Right hindlimb (tissue), 1 donor: ENCODE measurements at places on chromosomes 2 and 18.

DNA sequence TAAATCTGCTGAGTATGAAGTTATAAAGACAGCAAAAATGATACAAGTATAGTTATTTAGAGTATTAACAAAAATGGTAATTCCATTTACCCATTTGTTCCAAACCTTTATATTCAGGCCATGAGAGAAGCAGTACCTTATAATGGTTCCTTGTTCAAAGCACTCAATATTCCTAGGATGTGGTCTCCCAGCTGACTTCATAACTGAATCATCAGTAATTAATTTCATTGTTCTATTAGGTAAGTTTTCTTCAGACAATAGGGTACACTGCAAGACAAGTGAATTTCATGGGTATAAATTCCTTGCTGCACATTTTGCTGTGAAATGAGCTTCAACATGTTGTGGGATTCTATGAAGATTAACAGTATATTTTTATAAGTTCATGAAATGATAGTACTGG is 550.8 kb upstream of the ZEB2 start:
- no peak for DNase-seq

DNA sequence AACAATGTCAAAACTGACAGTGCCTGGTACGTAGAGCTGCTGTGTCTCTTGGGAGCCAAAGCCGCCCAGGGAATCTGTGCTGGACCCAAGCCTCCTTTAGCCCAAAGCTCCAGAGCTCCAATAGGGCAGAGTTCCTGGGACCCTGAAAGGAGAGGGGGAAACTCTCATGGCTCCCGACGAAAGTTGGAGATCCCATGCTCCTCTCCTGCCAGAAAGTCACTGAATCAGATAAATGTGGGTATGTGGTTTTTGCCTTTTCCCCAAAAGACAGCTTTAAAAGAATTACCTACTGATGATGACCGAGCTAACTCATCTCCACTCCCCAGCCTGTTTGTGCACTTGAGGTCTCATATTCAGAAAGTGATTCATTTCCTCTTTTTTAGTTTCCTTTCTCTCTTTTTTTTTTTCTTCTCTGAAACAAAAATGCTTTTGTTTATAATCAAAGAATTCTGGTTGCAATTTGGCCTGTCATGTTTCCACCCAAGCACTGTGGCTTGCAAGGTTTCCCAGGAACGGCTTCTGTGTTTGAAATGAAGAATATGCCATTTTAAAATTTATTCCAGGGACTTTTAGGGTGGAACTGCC is 14.1 kb upstream of the PMAIP1 start:
- no peak for DNase-seq

DNA sequence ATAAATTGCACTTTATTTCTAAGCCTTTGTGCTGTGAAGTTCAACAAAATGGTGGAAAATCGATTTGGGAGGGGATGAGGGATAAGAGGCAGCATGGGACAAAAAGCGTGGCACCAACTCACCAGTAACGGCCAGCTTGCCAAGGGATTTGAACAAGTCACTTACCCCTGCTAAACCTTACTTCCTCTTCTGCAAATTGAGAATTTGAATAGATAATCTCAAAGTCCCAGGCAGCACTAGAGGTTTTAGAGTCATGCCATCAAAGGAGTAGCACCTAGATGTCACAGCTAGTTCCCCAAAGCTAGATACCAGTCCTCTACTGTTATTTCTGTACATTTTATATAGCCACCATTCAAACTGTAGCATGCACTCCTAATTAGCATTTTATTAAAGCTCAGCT is 83.7 kb upstream of the VRK2 start:
- no peak for DNase-seq

DNA sequence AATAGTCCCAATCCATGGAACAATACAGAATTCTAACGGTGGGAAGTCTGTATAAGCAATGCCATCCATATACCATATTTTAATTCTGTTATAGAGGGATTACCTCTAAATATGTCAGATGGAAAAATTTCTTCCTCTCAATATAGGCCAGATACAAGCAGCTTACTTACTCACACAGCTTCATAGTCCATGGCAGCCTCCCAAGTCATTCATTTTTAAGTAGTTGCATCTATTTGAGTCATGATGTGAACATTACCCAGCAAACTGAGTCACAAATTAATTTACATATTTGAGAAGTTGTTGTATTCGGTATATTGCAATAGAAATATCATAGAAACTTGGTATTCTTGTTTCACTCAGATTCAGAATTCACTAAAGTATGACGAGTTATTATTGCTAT is 20.3 kb downstream of the TBR1 start:
- DNase-seq = no peak

DNA sequence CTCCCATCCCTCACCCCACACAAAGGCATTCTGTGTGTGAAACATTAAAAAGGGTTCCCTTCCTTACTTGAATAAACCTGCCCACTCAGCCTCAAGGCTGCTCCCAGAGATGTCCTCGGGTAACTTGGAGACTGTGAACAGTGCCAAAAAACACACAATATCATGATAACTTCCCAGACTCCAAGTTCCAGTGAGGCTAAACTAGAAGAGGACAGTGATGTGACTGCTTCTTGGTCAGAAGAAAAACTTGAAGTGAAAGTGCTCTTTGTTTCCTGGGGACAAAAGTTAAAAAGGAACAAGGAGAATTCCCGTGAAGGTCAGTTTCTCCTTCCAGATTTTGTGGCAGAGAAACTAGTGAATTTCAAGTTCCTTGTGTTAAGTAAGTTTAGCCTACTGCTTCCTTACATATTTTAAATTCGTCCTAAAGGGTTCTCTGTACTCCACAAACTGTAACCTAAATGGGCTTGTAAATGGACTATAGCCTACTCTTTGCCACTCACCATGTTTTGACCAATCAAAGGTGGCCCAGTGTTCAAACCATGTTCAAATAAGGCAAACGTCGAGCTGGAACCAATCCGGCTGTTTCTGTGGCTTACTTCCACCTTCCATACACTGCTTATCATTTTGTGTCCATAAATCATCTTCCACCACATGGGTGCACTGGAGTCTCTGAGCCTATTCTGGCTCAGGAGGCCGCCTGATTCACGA is 20.4 kb downstream of the TPRKB start:
- no peak for DNase-seq

DNA sequence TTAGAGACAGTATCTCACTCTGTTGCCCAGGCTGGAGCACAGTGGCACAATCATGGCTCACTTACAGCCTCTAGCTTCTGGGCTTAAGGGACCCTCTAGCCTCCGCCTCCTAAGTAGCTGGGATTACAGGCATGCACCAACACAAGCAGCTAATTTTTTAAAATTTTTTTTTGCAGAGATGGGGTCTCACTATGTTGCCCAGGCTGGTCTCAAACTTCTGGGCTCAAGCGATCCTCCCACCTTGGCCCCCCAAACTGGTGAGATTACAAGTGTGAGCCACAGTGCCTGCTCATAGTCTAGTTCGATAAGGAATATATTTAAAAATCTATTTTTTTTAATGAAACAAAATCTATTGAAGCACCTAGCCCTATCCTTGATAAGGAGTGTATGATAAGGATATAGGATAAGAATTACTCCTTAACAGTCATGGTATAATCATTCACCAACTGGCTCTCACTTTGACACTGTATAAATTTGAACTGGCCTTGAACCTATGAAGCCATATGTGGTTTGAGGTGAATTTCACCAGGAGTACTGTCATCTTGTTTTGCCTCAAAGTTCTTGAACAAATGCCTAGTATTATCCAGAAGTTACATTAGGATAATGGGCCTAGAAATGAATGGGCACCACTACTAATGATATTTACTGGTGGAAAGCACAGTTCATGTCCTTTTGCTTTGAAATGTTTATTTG is 71.1 kb downstream of the EXOC6B start:
- no peak for DNase-seq

- peak; percentile 54 for DNase-seq
Observed at GRCh38 chr2:15561574-15562344, 625 bp upstream of the NBAS start.

GRCh38 chr2:33086400-33087015 is 139.8 kb downstream of the LTBP1 start:
- no peak for DNase-seq

- DNase-seq = no peak
Observed at GRCh38 chr2:111951486-111951885, 53.1 kb downstream of the MERTK start.

DNA sequence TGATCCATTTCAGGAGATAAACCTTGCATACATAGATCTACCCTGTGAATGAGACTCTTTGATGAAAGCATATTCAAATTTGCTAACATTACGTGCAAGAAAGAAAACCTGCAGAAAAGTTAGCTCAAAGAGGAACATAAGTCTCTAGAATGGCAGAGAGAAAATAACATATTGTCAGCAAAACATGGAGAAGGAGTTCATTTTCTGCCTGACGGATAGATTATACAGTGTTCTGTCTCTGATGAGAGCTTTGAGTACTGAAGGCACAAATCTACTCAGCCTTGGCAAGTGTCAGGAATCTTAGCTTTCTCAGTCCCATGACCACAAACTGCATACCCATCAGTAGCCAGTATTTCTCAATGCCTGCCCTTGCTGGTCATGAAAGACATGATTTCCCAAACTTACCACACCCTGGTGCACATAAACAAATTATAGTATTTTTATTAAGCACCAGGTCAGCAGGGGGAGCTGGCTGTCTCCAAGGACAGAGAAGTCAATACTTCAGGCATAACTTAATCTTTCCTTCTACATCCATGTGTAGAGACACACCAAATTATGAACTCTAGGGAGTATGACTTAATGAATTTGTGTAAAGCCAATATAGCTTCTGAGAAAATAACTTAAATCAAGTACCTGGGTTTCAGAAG is 401.2 kb upstream of the SOX11 start:
- DNase-seq = peak; percentile 27

DNA sequence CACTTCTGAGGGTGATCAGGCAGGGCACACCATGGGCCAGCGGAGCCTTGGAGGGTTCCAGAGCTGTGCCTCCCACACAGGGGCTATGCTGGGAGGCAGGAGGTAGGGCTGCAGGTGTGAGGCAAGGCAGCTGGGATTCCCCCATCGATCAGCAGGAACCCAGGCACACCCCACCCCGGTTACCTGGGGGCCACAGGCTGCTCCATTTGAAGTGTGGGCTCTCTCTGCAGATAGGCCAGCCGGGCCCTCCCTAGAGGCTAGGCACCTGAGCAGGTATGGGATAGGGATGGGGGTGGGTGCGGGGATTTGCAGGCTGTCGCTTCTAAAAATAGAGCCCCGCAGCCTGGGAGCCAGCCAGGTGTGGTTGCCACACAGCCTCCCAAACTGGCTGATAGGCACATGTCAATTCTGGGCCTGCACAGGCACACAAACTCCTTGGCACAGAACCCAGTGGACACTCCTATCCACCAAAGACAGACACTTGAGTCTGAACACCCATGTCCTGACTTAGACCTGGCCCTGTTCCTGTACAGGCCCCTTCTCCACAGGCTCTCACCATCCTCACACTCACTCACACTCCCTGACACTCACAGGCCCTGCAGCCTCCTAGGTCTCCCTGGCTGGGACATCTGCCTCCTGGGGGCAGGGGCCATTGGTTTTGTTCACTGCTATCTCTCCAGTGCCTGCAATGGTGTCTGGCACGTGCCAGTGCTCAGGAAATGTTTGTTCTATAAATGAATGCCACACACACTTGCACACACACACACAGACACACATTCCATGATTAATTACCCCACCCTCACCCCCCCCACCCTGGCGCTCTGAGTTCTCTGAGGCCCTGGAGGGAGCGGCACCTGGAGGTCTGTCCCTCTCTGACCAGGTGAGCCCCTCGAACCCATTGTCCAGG is 73.4 kb downstream of the ZFP36L2 start:
- DNase-seq = no peak

DNA sequence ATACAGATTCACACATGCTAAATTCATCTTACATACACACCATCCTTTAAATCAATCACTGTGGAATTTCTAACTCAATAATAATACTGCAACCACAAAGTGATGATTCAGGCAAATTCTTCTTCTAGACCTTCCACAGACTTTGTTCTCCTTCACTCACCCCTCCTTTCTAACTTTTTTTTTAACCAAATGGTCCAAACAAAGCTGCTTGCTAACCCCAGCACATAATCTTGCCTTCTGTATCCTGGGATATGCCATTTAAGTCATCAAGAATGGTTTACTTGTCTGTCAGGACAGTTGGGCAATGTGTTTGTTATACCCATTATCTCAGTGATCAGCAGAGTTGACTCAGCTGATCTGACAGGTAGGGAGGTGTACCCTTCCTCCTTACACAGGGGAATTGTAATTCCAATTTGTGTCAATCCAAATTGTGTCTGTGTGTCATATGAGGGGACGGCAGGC is 10.0 kb downstream of the SLC40A1 start:
- no peak for DNase-seq
